Left ventricle myocardium inferior (tissue), 1 donor: ENCODE measurements at places on chromosomes 12 and 14.

- no peak for DNase-seq
These were observed 69.9 kb downstream of the PPM1H start for GRCh38 chr12:62865065-62865464.

GRCh38 chr14:55133416-55133815 is 4.4 kb downstream of the LGALS3 start:
- DNase-seq: no peak

DNA sequence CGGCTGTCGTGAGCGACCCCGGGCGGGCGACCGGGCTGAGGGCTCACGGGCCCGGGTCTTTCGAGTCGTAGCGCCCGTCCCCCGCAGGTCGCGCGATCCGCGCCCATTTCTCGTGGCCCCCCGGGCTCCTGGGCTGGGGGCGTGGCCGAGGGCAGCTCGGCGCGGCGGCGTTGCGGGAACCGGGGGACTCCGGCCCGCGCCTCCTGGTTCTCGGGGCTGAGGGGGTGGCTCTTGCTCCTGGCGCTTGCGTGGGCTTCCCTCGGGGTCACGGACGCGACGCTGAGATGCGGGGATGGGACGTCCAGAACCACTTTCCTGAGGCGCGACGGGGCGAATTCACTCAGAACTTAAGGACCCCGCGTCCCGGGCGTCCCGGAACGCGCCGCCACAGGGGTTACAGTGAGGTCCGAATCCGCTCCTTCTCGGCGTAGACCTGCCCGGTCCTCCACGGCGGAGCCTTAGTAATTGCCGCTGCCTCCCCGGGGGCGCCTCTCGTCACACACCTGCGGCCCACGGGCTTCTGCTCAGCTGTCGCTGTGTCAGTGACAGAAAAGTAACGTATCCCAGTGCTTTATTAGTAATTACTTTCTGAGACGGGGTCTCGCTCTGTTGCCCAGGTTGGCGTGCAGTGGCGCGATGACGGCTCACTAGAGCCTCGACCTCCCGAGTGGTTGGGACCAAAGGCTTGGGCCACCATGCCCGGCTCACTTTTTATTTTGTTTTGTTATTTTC is 606 bp downstream of the EP400 start:
- peak; percentile 31 for DNase-seq

GRCh38 chr12:129363041-129363440 is 509.8 kb downstream of the GLT1D1 start:
- DNase-seq: no peak

- DNase-seq: no peak
These were observed 255.3 kb downstream of the AEBP2 start for GRCh38 chr12:19694627-19695026.

DNA sequence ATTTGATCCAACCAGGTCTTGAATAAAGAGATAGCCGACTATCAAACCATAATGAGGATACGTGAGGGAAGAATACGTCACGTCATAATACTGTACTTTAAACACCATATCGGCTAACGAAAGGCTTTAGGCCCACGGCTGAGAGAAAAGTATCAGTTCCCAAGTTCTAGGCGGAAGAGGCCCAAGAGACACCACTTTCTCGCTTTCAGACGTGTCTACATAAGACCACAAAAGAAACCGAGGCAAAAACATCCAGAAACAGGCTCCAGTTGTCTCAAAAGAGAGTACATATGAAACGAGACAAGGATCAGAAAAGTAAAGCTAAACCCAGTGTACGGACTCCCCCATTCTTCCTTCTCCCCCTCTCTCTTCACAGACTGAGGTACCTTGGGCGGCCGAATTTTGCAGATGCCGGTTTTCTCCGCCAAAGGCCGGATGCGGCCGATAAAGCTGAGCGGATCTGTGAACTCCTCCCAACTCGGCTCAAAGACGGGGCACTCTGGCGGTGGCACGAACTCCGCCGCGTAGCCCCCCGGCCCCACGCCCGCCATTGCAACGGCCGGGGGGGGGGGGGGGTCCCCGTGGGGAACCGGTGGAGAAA is 479 bp downstream of the KDM5A start:
- DNase-seq: peak; percentile 15

GRCh38 chr14:51337520-51337919 is 97.5 kb downstream of the TMX1 start:
- no peak for DNase-seq

DNA sequence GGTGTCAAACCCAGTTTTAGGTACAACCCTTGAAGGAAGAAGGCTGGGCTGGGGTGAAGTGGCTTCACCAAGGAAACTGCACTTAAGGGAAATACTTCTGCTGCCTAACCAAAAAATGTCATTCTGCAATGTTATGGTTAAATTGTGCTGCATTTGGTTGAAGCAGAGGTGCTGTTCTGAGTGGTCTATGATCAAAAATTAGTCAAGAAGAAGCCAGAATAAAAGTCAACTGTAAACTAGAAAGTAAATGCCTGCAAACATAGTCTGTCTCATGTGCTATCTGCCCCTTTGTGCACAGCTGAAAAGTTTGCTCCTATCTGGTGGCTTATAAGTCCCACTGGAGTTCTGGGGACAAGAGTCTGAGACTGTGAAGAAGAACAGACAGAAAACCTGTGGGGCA is 158.8 kb downstream of the C12orf42 start:
- DNase-seq: no peak

GRCh38 chr12:24948420-24948756 is 513 bp downstream of the BCAT1 start:
- no peak for DNase-seq

DNA sequence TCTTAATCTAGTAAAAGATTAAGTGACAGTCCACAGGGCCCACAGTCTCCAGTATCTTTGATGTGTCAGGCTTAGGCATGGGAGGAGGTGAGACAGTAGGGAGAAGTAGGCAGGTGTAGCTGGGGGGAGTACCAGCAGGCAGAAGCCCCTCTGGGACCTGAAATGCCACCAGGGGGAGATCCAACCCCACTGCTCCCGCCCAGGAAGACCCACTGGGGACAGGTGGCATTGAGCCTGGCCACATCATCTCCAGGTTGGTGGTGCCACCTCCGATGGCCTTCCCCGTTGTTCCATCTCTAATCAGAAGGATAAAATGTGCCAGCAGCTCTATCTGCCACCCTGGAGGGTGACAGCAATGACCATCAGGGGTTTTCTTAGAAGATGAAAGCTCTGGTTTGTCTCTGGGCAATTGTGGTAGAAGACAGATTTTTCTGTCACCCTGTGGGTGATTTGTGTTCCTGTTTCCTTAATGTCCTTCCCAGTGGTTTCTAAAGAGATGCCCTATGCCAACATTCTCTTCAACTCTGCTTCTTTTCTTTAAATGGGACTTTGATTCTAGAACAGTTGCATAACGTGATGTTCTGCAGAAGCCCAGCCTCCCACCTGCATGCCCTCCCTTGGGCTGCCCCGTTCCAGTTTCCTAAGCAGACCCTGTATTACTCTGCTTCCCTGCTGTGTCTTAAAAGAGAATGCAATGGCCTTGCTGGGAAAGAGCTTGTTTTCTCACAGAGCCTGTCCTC is 12.3 kb upstream of the SERPINA12 start:
- no peak for DNase-seq

GRCh38 chr14:64337888-64338615 is 43.9 kb upstream of the ESR2 start:
- DNase-seq: no peak

DNA sequence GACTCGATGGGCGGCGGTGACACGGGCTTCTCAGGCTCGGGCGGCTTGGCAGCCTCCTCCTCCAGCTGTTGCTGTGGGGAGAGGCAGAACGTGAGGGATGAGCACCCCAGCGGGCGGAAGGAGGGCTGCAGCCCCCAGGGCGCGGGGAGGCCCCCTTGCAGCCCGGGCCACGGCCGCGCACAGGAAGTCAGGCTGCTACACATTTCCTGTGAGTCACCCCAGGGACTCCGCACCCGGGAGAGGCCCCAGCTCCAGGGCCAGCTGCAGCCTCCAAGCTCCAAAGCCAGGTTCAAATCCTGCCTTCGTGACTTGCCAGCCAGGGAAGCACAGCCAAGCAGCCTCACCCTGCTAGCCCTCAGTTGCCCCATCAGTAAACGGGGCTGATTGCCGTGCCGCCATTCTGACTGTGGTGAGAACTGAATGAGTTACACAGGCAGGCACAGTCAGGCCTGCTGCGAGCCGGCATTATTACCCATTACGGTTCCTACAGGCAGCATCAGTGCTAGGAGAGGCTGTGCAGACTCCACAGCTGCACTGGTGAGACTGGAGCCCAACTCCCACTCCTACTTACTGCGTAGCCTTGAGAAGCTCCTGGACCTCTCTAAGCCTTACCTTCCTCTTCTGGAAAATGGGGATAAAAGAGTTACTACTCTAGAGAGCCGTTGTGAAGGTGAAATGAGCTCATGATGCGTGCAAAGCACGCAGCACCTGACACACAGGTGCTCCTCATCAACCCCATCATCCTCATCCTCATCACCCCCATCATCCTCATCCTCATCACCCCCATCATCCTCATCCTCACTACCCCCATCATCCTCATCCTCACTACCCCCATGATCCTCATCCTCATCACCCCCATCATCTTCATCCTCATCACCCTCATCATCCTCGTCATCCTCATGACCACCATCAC is 100.9 kb downstream of the NCOR2 start:
- DNase-seq: peak; percentile 71

- no peak for DNase-seq
These were observed 5.8 kb downstream of the WSB2 start for GRCh38 chr12:118055144-118055557.

- DNase-seq: no peak
These were observed 194.5 kb downstream of the PHETA1 start for GRCh38 chr12:111174251-111174960.
